Foreskin keratinocyte (primary cell): ENCODE measurements at places on chromosomes 12 and 14. TPM values are rescaled to one million over a fixed set of nuclear protein-coding genes. Genes with fewer than 3 reads are reported as not detected.

KITLG gene
- total RNA-seq, result 9.0 and 16.7 TPM in 2 replicates

AP5M1 gene
- 26.2 and 26.7 TPM in 2 replicates for total RNA-seq

FAM90A1 gene
- 0.28 and 0.41 TPM in 2 replicates for total RNA-seq

PTPN11 gene
- total RNA-seq, result 120 and 139 TPM in 2 replicates

ADAM21 gene
- 0.28 and 0.44 TPM in 2 replicates for total RNA-seq

CLEC2A gene
- total RNA-seq, result not detected in 2 replicates

LRCOL1 gene
- total RNA-seq, result not detected in 2 replicates
